ENCODE measurements at places on chromosomes 1 and 21.
A peak's percentile ranks its signal among the peaks of the same experiment; 100 is the strongest.

- no peak for DNase-seq
Observed at GRCh38 chr1:17545356-17545755, 5.9 kb downstream of the ARHGEF10L start.

DNA sequence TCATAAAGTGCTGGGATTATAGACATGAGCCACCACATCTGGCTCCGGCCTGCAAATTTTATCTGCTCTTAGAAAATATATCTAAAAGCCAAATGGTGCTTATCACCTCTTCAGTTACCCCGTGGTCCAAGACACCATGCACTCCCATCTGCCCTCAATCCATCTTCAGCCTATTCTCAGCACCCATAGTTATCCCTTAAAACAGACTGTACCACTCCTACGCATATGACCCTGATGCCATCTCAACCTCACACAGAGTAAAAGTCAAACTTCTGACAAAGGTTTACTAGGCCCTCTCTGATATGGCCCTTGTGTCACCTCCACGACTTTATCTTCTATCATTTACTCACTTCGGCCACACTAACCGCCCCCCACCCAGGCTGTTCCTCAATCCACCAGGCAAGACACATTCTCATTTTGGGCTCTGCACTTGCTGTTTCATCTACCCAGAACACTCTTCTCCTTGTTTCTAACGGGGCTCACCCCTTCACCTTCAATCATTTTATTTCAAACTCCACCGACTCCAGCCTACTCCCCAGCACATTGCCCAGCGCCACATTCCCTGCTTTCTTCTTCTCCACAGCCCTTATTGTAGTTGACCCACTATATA, 33.0 kb downstream of the USP48 start:
- no peak for DNase-seq

- DNase-seq = no peak
Observed at GRCh38 chr1:31723828-31724359, 20.1 kb upstream of the COL16A1 start.

DNA sequence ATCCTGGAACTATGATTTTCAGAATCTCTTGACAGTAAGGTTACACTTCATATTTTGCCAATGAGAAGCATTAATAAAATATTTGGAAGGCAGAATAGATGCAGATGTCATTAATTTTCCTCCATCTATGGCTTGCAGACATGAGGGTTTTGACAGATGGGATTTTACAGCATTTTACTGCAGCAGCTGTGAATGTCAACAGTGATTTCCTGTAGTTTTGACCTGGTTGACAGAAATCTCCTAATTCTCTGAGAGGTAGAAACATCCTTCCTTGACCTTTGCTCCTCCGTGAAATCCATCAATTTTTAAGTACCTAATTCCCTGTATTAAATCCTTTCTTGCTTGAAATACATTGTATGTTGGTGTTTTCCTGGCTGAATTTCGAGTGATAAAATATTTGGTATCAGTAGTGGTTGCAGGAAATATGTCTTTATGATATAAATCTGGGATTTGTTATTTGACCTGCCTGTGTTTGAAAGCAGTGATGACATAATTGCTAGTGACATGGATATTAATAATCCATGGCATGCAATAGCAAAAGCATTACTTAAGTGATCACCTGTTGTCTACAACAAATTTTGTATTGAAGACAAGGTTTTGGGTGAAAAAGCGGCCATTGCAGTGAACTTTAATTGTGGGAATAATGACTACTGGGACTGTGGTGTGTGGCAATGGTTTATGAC, 73.9 kb downstream of the HLX start:
- DNase-seq = no peak

DNA sequence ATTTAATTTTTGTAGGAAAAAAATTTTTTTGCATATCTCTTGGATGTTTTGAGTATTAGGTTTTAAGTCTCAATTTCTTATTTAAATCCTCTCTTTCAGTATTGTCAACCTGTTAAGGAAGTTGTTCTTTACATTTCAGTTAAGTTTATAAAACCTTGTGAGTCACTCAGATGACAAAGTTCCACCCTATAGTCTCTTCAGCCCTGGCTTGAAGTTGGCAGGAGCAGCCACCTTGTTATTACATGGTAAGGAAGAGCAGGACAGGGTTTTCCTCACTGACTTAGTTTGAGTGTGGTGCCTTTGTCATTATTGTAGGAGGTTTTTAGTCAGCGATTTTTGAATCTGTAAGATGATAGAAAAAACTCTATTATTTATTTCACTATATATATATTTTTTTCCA, 2143.9 kb downstream of the MRPL39 start:
- no peak for DNase-seq

GRCh38 chr1:168470901-168471431, 72.8 kb downstream of the XCL2 start:
- no peak for DNase-seq

GRCh38 chr21:41318218-41318617, 1.6 kb downstream of the FAM3B start:
- DNase-seq = no peak

GRCh38 chr21:41681348-41681801, 85.5 kb downstream of the RIPK4 start:
- DNase-seq = no peak

DNA sequence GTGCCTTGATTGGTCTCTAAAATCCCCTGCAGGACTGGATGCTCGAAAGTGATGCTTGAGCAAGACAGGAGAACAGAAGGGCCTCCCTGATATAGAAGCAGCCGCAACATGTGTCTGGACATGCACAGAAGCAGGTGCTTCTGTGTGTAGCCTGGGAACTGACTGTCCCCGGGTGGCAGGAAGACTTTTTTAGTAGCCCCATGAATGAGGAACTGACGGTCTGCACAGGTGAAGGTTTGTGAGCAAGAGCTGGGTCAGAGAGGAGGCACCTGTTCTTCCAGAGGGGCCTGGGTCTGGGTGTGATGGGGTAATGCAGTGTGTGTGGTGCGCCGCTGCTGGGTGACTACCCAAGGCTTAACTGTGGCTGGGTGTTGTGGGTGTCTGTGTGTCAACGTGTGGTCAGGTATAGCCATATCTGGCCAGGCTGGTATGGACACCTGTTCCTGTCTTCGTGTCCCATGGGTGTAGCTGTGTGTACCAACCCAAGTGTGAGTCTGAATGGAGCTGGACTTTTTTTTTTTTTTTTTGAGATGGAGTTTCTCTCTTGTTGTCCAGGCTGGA, 39.1 kb upstream of the FOXO6 start:
- no peak for DNase-seq

DNA sequence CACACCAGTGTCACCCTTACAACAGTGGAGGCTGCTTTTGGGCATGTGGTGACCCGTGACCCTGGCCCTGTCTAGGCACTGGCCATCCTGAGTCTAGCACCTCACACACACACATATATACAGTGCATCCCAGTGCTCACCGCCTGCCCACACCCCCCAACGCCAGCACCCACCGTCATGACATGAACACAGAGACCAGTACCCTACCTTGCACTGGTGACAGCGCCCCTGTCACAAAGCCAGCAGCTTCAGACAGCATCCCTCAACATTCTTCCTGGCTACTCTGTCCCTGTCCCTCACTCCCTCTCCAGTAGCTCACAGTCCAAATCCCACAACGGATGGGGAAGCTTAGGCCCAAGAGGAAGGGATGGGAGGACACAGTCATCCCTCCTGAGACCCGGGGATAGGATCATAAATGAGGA, 27.1 kb downstream of the AHDC1 start:
- no peak for DNase-seq

GRCh38 chr1:66679140-66679539, 73.1 kb upstream of the DYNLT5 start:
- no peak for DNase-seq

GRCh38 chr1:62362926-62363325, 43.7 kb upstream of the KANK4 start:
- DNase-seq = no peak

DNA sequence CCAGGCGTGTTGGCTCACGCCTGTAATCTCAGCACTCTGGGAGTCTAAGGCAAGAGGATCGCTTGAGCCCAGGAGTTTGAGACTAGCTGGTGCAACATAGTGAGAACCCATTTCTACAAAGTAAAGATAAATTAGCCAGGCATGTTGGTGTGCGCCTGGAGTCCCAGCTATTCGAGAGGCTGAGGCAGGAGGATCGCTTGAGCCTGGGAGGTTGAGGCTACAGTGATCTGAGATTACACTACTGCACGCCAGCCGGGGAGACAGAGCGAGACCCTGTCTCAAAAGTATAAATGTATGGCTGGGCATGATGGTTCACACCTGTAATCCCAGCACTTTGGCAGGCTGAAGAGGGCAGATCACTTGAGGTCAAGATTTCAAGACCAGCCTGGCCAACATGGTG, 51.5 kb upstream of the LBR start:
- no peak for DNase-seq

DNA sequence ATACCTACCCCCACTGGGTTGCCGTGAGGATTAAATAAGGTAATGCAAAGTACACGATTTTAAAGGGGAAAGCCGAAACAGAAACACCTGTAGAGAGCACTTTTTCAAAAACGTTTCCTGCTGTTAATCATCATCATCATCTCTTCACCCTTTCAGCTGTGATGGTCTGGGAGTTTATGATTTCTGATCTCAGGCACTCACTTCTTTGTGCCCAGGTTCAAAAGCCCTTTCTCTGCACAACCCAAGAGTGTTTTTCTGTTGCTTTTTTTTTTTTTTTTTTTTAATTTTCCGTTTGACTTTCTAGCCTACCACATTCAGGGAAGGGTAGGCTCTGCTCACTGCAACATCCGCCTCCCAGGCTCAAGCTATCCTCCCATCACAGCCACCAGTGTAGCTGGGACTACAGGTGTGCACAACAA, 936 bp upstream of the UBXN11 start:
- DNase-seq = no peak

DNA sequence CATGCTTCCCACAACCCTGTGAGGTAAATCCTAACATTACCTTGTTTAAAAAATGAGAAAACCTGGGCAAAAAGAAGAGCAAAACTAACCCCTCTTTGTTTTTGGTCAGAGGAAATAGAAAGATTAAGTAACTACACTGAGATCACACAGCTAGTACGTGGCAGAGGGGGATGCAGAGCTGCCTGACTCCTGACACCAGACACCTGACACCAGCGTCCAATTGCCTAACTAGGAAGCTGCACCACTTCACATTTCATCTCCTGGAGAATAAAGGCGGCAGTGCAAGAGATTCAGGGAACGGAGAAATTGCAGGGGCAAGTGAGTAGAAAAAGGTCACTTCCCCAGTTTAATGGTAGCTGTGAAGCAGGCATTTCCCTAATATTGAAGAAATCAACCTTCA, 229.3 kb upstream of the PTBP2 start:
- peak; percentile 58 for DNase-seq

GRCh38 chr1:91501971-91502671, 1.5 kb downstream of the CDC7 start:
- DNase-seq = peak; percentile 63

DNA sequence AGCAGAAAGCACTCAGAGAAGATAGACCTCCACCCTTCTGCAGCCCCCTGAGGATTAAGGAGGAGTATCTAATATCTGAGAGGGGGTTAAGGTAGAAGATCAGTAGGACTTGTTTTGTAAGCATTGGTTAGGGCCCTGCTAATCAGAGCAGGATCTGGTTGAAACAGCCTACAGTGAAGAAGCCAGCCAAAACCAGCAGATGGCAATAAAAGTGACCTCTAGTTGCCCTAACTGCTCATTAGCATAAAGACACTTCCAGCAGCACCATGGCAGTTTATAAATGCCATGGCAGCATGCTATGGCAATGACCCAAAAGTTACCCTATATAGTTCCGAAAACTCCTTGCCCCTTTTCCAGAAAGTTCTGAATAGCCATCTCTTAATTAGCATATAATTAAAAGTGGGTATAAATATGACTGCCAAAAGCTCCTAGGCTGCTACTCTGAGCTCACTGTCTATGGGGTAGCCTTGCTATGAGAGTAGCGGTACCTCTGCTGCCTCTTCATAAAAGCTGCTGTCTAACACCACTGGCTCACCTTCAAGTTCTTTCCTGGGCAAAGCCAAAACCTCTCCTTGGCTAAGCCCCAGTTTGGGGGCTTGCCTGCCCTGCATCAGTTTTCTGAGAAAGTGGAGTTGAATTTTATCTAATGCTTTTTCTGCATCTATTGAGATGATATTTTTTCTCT, 254.2 kb downstream of the PAPPA2 start:
- DNase-seq = peak; percentile 7

DNA sequence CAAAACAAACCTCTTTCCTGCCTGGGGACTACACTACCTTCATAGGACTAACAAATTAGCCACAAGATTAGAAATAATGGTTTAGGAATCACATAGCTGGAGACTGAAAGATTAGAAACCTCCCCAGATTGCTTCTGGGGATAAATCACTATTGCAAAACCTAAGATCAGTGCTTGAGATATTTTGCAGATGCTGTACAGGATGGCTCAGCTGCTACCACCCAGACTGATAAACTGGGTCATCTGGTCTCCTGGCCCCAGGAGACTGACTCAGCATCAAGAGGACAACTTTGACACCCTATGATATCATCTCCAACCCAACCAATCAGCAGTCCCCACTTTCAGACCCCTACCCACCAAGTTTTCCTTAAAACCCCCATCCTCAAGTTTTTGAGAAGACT, 137.0 kb downstream of the LRRC53 start:
- DNase-seq = no peak

DNA sequence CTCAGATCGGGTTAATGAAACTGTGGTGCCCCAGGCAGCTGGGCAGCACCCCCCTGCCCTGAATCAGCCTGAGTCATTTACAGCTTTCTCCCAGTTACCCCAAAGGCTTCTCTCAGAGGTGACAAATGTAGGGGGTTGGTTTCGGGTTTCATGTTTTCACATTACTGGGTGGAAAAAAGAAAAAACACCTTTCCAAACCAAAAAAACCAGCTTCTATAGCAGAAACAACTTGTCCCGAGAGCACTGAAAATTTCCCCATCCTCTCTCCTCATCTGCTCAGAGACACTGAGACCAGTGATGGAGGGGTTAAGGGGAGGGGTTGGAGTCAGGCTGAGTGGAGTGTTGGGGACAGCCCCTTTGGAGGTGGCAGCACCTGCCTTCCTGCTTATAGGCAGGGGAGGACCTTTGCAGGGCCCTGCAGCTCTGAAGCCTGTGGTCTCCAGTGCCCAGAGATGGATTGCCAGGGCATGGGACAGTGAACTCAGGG, 15.6 kb downstream of the UTP11 start:
- no peak for DNase-seq

DNA sequence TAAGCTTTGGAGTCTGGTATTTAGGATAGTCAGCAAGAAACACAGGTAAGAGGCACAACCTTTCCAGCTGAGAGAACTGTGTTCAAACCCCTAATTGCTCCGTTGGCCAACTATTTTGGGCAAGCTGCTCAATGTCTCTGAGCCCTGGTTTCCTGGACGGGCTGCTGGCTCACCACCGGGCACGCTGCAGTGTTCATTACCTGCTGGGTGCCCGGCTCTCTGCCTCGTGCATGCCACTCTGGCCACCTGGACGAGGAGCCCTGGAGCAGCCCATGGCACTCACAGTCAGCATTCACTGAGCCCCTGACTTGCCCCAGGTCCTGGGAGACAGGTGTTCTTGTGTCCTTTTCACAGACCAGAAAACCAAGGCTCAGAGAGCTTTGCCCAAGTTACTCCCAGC, 51.0 kb downstream of the DMRTB1 start:
- DNase-seq = no peak

GRCh38 chr1:185526344-185527307, 207.6 kb upstream of the HMCN1 start:
- no peak for DNase-seq
